Activated CD4-positive, CD25-positive, alpha-beta regulatory T cell treated with anti-CD3 and anti-CD28 coated beads, Interleukin-2, amount 50 U/mL, for 24 hours (primary cell): ENCODE measurements at places on chromosomes 7 and 10.

GRCh38 chr7:155455132-155455693, 2.7 kb upstream of the EN2 start:
- no peak for ATAC-seq

DNA sequence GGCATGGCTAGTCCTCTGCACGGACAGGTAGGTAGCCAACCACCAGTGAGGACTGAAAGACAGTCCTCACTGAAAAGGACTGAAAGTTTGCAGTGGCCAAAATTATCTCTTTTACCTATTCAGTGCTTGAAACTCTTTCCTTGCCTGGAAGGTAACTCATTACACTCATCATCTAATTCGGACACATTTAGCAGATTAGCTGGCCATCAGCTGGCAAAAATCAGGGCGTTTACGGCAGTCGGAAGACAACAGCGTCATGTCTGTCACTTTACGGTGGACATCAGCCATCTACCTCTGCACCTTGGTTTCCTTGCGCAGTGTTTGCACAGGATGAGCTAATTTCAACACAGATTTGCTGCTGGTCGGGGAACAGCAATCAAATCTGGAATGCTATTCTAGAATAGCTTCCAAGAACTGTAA, 740 bp downstream of the ANXA7 start:
- peak; percentile 29 for ATAC-seq

DNA sequence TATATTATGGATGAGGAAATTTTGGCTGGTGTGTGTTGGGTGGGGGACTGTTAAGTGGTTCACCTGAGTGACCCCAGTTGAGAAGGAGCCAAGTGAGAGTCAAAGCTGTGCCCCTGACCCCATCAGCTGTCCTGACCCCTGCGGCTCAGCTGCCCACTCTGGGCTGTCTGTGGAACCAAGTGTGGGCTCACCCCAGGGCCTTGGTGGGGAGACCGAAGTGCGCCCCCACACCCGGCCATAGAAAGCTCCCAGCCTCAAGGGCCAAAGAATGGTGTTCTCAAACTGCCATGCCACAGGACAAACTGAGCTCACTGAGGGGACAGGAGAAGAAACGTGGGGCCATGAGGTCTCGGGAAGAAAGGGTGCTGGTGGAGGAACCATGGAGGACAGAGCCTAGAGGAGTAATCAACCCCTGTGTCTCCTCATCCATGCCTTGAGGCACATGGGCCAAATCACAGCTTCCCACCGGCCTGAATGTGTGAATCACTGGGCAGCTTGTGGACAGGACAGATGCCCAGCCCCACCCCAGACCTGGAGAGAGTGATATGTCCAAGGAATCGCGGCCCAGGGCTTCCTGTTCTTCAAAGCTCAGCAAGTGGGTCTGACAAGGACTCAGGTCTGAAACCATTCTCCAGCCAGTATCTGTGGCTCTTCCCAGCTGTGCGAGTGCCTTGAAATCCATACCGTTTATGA, 86.2 kb upstream of the CACUL1 start:
- no peak for ATAC-seq

- ATAC-seq = no peak
Measured at GRCh38 chr10:80371467-80371866, 14.9 kb downstream of the DYDC2 start.

DNA sequence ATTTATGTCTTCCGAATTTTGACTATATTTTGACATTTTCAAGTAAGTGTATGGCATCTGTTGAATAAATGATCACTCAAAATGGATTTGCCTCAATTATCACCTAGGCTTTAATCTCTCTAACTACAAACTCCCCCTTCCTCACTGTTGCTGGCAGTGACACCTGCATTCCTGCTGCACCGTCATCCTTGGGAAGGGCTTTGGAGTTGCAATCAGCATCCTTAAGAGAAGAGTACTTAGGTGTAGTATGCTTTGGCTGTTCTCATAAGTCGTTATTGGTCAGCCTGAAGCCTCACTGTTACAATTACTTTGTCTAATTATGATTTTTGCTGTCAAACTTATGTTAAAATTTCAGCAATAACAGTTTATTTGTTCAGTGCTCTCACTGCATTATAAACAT, 415.0 kb downstream of the NRG3 start:
- ATAC-seq = no peak

DNA sequence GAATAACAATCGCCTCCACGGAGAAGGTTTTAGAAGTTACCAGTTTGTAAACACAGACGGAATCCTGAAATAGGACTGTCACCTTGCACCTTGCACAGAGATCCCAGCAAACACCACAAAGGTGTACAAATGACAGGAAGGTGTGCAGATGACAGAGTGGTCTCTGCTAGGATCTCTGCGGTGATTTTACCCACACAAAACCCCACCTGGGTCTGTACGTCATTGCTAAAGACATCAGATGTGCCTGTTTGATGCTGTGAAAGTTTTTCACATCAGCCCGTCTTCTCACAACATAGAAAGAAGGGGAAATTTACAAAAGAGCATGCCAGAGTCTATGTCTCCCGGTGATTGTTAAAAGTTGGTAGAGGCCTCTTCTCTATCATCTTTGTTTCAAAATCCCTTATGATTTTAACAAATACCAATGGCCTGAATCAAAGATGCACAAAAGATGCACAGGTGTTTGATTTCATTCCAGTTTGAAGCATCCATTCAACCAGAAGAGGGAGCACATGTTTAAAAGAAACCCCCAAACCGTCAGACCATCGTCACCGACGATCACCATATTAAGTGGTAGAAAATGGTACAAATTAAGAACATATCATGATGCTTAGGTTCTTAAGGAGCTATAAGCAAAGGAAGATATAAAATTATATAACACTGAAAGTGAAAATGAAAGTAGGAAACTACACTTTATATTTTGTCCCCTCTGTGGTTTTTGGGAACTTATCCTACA, 576.5 kb downstream of the PTPRN2 start:
- no peak for ATAC-seq

DNA sequence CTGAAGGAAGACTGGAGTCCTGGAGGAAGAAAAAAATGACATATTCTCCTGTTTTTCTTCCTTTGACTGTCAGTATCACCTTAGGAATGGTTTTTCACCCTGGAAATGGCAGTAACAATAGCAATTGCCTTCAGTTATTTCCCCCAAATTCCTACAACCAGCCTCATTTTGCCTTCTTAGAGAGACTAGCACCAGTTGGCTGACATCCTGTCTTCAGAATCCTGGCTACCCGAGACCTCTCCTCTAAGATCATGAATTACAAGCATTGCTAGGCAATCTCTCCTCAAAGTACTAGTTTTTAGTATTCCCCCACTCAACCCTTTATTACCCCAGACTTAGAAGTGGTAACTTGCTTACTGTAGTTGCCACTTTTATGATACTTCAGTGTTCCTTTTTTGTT, 53.4 kb downstream of the TAS2R16 start:
- no peak for ATAC-seq

GRCh38 chr7:5310822-5311405, 28.2 kb downstream of the SLC29A4 start:
- ATAC-seq = no peak

- ATAC-seq = no peak
Measured at GRCh38 chr7:16795624-16796023, 9.2 kb downstream of the AGR2 start.

GRCh38 chr7:158824028-158824427, 5.3 kb downstream of the ESYT2 start:
- ATAC-seq = peak; percentile 64

DNA sequence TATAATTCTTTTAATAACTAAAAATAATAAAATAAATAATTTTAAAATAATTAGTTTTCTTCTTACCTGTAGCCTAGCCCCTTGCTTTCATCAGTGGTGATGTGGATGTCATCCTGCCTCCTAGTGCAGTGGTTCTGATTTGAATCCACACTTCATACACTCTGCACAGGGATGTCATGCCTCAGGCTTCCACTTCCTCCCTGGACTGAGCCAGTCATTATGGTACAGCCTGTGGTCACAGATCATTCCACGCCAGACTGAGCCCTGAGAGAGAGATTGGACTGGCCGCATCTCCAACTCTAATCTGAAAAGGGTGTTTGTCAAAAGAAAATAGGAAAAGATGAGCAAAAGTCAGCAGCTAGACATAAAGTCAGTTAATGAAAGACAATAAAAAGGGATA, 436.2 kb upstream of the IGFBP3 start:
- ATAC-seq = no peak

GRCh38 chr10:49309691-49310411, 10.9 kb downstream of the C10orf71 start:
- peak; percentile 11 for ATAC-seq

- no peak for ATAC-seq
Measured at GRCh38 chr7:79502151-79502550, 48.7 kb upstream of the MAGI2 start.

DNA sequence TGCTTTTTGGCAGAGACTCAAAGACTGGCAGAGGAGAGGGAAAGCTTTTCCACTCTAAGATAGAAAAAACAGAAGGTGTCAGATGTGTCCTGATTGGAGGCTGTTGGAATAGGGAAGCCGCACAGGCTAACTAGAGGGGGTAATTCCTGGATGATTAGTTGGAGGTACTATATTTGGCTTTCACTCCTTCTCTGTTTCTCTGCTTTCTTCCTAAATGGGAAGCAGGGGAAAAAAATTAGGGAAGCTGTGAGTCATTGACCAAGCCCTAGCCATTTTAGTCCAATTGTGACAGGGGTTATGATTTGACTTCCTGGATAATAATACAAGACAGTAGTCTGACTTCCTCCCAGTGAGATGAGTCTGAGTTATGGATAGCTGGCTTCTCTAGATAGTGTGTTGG, 475.2 kb upstream of the CELF2 start:
- ATAC-seq = no peak

DNA sequence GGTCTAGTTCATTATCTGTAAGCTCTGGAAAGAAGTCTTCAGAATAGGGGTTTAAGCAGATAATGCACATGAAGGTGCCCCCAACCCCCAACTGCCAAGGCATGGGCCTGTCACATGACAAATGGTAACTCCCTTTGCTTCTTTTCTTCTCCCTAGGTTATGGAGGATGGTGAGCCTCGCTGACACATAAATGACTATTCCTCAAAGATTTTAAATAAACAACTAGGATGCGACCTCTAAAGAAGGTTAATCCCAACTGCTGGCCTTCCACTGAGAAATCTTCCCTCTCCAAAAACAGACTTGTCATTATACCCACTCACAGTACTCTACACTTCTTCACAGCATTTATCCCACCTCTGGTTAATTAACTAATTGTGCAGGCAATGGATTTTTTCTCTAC, 75.7 kb upstream of the FAM133B start:
- no peak for ATAC-seq

GRCh38 chr7:106679153-106679931, 18.4 kb upstream of the CCDC71L start:
- ATAC-seq = peak; percentile 97

DNA sequence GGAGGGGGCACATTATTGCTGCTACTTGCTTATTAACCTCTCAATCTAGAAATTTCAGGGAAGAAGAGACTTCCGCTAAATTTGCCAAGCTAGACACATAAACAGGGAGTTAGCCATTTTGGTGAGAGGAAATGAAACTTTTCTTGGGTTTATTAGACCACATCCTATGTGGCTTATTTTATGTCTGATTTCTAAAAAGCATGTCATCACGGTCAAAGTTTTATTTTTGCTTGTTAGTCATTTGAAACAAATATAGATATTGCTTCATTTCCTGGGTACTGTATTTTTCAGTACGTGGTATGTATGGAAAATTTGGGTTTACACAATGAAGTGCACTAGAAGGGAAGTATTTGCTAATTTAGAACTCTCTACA, 144.1 kb downstream of the TCF7L2 start:
- peak; percentile 37 for ATAC-seq

GRCh38 chr10:15540727-15541126, 169.6 kb upstream of the FAM171A1 start:
- no peak for ATAC-seq

DNA sequence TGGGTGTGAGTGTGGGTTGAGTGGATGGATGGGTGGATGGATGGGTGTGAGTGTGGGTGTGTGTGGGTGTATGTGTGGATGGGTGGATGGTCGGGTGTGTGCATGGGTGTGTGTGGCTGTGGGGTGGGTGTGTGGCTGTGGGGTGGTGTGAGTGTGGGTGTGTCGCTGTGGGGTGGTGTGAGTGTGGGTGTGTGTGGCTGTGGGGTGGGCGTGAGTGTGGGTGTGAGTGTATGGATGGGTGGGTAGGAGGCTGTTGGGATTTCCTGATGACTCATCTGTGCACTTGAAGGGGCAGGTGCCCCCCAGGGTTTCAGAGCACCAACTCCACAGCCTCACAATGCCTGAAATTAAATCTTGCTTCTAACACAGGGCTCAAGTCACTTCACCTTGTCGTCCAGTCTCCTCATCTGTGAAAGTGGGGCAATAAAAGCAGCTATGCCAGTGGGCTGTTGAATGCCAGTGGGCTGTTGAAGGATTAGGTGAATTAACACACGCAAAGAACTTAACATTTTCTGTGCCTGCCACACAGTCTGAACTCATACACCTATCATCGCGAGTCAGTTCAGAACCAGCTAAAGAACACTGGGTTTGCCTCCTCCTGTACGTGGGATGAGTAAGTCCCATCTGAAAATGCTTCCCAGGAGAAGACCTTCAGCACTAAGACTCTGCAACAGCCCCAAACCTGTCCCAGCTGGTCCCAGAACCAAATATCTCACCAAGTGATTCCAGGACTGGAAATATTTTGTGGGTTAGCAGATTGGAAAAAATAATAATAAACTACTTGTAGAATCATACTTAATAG, 32.0 kb downstream of the SFMBT2 start:
- ATAC-seq = no peak

- ATAC-seq = no peak
Measured at GRCh38 chr7:47571331-47572093, 10.4 kb downstream of the TNS3 start.

DNA sequence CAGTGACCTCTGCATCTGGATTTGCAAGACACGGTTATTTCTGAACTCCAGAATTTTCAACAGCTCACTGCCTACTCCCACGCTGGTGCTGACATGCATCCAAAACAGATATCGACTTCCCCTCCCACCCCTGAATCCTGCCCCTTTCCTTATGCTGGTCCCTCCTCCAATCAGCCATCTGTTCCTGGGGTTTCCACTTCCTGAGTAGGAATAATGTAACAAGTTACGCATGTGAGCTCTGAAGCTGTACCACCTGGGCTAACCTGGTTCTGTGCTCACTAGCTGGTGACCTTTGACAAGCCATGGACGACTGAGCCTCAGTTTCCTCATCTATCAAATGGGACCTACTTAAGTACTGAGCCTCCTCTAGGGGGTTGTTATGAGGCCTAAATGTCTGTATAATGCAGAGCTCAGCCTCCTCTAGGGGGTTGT, 1.7 kb upstream of the NCAPG2 start:
- ATAC-seq = no peak

DNA sequence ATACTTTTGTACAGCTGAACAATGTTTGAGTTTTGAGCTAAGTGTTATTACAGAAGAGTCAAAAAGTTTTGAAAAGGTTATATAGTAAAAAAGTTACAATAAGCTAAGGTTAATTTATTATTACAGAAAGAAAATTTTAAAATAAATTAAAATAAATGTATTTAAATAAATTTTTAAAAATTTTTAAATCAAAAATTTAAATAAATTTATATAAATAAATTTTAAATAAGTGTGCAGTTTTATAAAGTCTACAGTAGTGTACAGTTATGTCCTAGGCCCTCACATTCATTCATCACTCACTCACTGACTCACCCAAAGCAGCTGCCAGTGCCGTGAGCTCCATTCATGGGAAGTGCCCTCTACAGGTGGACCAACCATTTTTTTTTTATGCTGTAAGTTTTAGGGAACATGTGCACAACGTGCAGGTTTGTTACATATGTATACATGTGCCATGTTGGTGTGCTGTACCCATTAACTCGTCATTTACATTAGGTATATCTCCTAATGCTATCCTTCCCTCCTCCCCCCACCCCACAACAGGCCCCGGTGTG, 462.9 kb upstream of the ZMIZ1 start:
- no peak for ATAC-seq
